NCI-H526 (cell line): ENCODE measurements at places on chromosomes 12 and 14.

DNA sequence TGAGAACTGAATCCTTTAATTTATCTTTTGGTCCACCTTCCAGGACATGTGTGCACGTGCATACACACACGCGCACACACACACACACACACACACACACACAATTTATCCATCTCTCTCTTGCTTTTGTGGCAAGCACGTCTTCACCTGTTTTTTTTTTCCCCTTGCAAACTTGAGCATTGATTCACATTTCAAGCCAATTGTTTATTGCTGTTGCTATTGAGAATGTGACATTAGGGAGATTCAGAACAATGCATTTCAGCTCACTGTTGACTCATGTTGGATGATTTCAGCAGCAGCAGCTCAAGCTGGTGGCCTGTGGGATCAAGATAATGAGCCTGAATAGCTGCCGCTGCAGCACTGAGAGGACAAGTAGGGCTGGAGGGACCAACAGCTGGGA, 128.9 kb downstream of the SNAPC1 start:
- no peak for DNase-seq

GRCh38 chr14:102485693-102486512, 23.7 kb downstream of the ANKRD9 start:
- DNase-seq: no peak

DNA sequence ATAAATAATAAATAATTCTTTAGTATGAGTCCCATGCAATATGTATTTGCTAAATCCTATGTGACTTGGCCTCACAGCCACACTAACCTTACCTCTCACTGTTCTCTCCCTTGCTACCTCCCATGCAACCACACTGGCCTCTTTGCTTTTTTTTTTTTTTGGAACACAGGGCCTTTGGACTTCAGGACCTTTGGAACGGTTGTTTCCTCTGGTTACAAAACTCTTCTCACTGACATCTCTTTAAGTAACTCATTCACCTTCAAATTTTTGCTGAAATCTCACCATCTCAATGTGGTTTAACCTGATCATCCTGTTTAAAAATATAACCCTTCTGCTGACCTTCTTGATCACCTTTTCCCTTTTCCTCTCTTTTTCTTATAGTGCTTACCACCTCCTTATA, 194.0 kb downstream of the SSPN start:
- no peak for DNase-seq

DNA sequence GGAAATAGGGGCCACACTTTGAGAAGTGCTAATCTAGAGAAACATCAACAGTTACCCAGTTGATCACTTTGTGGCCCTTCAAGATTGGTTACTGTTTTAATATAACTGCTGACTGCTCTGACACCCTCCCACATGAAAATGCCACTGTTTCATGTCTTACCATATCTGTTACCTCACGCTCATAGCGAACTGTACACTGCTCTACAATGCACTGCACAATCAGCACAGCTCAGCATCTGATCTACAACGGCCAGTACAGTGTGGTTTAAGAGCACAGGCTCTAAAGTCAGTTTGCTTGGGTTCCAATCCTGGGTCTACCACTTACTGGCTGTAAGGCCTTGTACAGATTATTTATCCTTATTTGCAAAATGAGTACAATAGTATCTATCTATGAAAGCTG, 39.1 kb downstream of the SPPL3 start:
- no peak for DNase-seq

DNA sequence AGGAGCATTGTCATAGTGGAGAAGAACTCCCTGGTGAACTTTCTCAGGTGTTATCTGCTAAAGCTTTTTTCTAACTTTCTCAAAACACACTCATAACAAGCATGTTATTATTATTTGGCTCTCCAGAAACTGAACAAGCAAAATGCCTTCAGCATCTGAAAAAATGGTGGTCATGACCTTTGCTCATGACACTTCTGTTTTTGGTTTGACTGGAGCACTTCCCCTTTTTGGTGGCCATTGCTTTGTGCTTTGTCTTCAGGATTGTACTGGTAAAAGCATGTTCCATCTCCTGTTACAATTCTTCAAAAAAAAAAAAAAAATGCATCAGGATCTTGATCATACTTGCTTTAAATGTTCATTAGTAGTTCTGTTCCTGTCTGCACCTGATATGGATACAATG, 1241.6 kb upstream of the USP15 start:
- no peak for DNase-seq

DNA sequence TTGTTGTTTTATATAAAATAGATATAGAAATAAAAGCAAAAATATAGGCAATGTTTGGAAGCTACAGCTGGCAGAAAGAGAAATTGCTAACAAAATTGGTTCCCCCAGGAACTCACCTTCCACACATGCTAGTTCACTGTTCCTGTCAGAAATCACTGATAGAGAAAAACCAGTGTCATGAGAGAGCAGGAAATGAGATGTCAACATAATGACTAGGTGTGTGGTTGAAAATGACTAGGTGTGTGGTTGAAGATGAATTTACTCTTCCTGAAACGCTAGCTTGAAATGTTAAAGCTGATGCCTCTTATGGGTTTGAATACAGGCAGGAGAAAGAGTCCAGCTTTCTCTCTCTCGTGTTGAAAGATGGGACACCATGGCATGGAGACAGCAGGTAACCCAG, 216.3 kb downstream of the C12orf42 start:
- DNase-seq: no peak

- no peak for DNase-seq
Observed at GRCh38 chr12:115060477-115061168, 376.6 kb upstream of the TBX3 start.
